HFFc6 (cell line): ENCODE measurements at places on chromosomes 5 and 9. TPM values are rescaled to one million over a fixed set of nuclear protein-coding genes. Genes with fewer than 3 reads are reported as not detected.

CDKN2B gene
- total RNA-seq, result 9.0 to 13.8 TPM (median 9.4 TPM) in 3 replicates

PCDHA1 gene
- total RNA-seq, result 0.09 and 0.13 TPM in 2 replicates

DOLK gene
- total RNA-seq, result 27.8 and 28.7 TPM in 2 replicates

MOCS2 gene
- total RNA-seq, result 46.1 to 51.2 TPM (median 48.6 TPM) in 3 replicates

HSD17B4 gene
- total RNA-seq, result 93.9 to 111 TPM (median 105 TPM) in 3 replicates

N4BP3 gene
- total RNA-seq, result 0.02 to 0.06 TPM in 2 of 3 replicates, not detected in the other

SLC34A3 gene
- total RNA-seq, result not detected in 3 replicates

PHF24 gene
- not detected in 3 replicates for total RNA-seq

DNA sequence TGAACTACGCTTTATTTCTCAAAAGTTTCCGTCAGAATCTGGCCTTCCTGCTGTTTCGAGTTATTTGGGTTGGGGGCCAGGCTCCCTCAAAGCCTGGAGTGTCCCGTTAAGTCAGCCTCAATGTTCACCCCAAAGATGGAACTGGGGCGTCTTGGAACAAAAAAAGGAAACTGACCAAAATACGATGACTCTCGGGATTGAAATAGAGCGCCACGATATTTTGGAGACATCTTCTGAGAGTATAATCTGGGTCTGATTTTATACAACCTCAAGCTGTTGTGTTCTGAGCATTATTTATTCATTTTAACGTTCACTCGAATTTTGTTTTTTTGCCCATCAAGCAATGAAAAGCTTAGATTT is 28.1 kb downstream of the TLX3 start:
- H3K4me3 ChIP-seq, result peak overlapping the region; percentile 92
- peaks cover 17% of the 10 kb centered on the region for H3K4me1 ChIP-seq
- peaks cover 12% of the 10 kb centered on the region for H3K27me3 ChIP-seq
- H3K27ac ChIP-seq, result no peak overlapping the region; the same call in 1 of the 2 replicates
- H3K36me3 ChIP-seq, result no peaks in the 10 kb centered on the region
- no peak for DNase-seq

DNA sequence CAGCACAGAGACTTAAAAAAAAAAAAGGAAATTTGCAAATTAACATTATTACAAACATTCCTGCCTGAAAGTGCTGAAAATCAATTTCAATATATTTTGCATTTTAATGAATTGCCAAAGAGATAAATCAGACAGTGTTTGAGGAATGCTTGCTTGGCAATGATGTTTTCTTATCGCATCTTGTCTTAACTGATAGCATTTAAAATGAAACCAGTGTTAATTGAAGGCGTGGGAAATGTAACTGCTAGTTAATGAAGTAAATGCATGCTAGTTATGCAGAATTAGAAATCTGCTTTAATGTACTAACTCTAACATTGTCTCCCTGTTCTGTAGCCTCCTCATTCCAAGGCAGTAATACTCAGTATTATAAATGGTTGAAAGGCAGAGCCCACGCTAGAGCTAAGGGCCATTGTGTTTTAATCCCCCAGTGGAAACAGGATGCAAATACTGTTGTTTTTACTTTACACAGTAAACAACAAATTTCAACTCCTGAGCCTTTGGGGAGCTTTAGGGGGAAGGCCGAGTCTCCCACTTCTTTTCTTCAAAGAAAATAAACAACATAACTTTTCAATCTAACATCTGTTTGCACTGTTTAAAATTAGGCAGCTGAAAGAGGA is 586.9 kb downstream of the TLE4 start:
- no peak for DNase-seq
- no peaks in the 10 kb centered on the region for H3K36me3 ChIP-seq
- no peak overlapping the region for H3K27ac ChIP-seq
- H3K27me3 ChIP-seq, result peaks cover 4% of the 10 kb centered on the region
- H3K4me3 ChIP-seq, result peak overlapping the region; percentile 33; the same call in 1 of the 2 replicates
- H3K4me1 ChIP-seq, result peaks cover 20% of the 10 kb centered on the region

GRCh38 chr5:122180146-122180712 is 50.9 kb downstream of the ZNF474 start:
- H3K4me1 ChIP-seq, result peaks cover 78% of the 10 kb centered on the region
- H3K27ac ChIP-seq, result peak overlapping the region; percentile 90
- no peak for DNase-seq
- no peaks in the 10 kb centered on the region for H3K27me3 ChIP-seq
- H3K4me3 ChIP-seq, result peak overlapping the region; percentile 87; the same call in 1 of the 2 replicates

DNA sequence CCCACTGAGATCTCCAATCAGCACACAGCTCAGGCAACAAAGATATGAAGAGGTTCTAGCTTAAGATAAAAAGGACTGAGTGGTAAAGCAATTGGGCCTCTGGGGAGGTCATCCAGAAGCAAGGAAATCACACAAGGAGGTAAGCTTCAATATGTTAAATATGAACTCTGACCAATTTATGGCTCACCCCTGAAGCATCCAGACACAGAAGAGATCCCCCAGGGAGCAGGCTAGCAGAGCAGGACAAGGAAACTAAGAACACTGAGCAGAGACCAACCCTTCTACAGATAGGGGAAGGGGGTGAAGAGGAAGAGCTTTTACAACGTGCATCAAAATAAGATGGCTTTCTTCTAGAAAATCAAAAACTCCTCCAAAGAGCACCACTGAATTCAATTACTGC is 616.2 kb downstream of the DNAH5 start:
- no peaks in the 10 kb centered on the region for H3K4me1 ChIP-seq
- H3K36me3 ChIP-seq, result no peaks in the 10 kb centered on the region
- no peak overlapping the region for H3K4me3 ChIP-seq
- H3K27ac ChIP-seq, result no peak overlapping the region

DNA sequence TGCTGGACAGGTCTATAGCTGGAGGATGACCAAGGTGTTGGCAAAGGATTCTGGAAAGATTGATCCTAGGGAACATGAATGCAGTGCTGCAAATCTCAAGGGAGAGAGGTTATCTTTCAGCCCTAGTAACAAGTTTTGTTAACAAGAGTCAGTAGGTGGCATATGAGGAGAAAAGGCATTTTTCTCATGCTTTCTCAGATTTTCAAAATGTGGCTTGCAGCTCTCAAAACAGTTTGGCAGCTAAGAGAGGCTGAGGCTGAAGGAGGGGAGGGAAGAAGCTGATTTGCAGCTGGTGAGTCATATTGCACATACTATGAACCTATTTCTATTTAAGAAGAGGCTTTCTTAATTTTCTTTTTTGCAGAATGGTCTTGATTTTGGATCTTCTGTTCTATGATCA is 64.3 kb upstream of the PCA3 start:
- H3K4me3 ChIP-seq, result no peak overlapping the region
- DNase-seq, result peak; percentile 48
- H3K36me3 ChIP-seq, result no peaks in the 10 kb centered on the region
- peaks cover 46% of the 10 kb centered on the region for H3K27me3 ChIP-seq
- no peak overlapping the region for H3K27ac ChIP-seq

- no peak overlapping the region for H3K4me3 ChIP-seq
- peaks cover 17% of the 10 kb centered on the region for H3K4me1 ChIP-seq
- peaks cover 3% of the 10 kb centered on the region for H3K36me3 ChIP-seq
- no peaks in the 10 kb centered on the region; the same call in 1 of the 2 replicates for H3K27me3 ChIP-seq
- peak; percentile 14 for DNase-seq
These were observed 29.9 kb downstream of the MRPL22 start for GRCh38 chr5:154970759-154971158.

- peaks cover 2% of the 10 kb centered on the region; the same call in 1 of the 2 replicates for H3K27me3 ChIP-seq
- no peak overlapping the region for H3K27ac ChIP-seq
- no peak for DNase-seq
- no peaks in the 10 kb centered on the region for H3K36me3 ChIP-seq
These were observed 172.7 kb downstream of the GADD45G start for GRCh38 chr9:89777544-89777943.

DNA sequence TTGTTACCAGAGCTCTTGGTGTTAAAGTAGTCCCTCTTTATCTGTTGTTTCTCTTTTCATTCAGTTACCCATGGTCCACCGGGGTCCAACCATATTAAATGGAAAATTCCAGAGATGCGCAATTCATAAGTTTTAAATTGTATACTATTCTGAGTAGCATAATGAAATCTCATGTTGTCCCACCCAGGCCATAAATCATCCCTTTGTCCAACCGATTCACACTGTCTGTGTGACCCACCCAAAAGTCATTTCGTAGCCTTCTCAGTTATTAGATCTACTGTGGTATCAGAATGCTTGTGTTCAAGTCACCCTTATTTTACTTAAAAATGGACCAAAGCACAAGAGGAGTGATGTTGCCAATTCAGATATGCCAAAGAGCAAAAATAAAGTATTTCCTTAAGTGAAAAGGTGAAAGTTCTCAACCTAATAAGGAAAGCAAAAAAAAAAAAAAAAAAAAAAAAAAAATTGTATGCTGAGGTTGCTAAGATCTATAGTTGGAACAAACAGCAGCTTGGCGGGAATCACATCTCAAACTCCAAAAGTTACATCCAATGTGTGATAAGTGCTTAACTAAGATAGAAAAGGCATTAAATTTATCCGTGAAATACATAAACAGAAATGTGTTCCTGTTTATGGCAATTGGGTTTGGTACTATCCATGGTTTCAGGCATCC is 106.8 kb upstream of the GPBP1 start:
- H3K4me1 ChIP-seq, result peaks cover 10% of the 10 kb centered on the region; the same call in 1 of the 2 replicates
- H3K36me3 ChIP-seq, result peaks cover 4% of the 10 kb centered on the region; the same call in 1 of the 2 replicates
- H3K4me3 ChIP-seq, result no peak overlapping the region
- H3K27me3 ChIP-seq, result peaks cover 8% of the 10 kb centered on the region; the same call in 1 of the 2 replicates
- DNase-seq, result no peak

DNA sequence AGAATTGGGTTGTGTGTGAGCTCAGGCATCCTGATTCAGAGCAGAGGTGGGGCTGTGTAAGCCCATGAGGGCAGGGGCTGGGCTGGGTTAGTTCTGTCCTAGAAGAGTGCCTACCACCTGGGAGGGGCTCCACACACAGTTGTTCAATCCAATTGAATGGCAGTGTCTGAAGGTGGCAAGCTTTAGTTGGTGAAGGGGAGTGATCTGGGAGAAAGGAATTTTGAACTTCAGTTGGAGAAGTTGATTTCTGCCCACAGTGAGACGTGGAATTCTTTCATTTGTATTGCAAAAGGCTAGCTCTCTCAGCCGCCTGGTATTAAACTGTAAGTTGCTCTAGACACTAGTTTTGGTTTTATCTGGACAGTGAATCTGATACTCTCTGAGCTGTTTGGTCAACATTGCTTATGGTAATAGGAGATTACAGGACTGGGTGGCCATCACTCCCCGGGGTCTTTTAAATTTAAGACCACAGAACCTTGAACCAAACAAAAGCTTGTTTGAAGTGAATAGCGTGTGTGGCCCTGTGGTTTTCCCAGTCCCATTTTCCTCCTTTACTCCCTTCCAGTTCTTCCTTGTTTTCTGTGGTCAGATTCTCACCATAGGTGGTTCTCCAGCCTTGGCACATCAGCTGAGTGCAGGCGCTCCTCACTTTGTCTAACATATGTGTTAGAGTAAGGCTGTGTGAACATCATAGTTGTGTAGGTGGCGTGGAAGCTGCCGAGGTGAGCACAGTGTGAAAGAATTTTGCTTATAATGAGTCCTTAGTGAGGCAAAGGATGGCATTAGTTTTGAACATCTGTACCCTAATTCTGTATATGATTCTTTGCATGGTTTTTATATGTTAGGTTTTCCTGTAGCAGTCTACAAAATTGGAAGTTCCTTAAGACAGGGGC is 78.0 kb downstream of the ARHGAP26 start:
- H3K36me3 ChIP-seq, result no peaks in the 10 kb centered on the region
- H3K4me3 ChIP-seq, result no peak overlapping the region
- H3K27me3 ChIP-seq, result peaks cover 2% of the 10 kb centered on the region; the same call in 1 of the 2 replicates
- H3K4me1 ChIP-seq, result peaks cover 15% of the 10 kb centered on the region; the same call in 1 of the 2 replicates

DNA sequence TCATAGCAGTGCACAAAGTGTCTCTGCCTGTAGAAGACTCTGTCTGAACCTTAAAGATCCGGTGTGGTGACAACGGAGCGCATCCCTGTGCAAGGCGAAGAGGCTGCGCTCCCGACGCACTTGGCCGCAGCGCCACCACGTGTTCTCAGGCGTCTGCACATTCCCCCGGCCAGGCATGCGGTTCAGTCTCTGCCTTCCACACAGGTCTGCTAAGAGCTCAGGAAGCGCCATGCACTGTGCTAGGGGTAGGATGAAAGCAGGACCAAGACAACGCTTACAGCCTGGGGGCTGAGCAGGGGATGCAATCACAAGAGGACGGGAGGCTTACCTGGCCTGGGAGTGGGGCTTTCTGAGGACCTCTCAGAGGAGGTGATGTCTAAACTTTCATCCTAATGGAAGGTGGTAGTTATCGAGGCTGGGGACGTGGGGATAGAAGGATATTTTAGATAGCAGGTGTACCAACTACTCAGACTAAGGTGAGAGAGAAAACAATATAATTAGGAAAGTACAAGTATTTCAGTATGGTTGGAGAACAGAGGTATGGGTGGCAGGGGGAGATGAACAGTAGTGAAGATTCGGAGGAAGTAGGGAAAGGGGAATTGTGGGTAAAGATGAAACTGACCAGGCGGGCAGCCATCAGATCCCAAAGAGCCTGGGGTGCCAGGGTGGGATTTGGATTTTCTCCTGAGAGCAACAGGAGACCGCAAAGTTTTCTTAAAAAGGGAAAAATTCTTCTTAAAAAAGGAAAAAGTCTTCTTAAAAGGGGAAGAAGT is 13.3 kb downstream of the CAPSL start:
- peak; percentile 61 for DNase-seq
- peaks cover 10% of the 10 kb centered on the region for H3K27me3 ChIP-seq
- no peaks in the 10 kb centered on the region for H3K36me3 ChIP-seq
- H3K4me1 ChIP-seq, result peaks cover 48% of the 10 kb centered on the region
- H3K27ac ChIP-seq, result peak overlapping the region; percentile 90
- H3K4me3 ChIP-seq, result peak overlapping the region; percentile 84

DNA sequence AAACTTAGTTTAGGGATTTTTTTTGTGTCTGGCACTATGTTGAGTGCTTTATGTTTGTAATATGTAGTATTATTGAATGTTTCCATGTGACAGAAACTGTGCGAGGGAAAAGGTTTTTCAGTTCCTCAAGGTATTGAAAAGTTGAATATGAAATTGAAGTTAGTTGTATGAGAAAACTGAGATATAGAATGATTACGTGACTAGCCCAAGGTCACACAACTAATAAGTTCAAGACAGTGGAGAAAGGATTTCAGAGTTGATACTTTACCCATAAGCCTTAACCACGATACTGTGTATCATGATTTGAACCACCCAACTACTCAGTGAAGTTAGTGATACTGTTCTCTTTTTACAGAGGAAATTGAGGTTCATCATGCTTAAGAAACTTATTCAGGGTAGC is 5.7 kb downstream of the NIPBL start:
- peaks cover 14% of the 10 kb centered on the region for H3K36me3 ChIP-seq
- DNase-seq, result no peak
- H3K27me3 ChIP-seq, result no peaks in the 10 kb centered on the region; the same call in 1 of the 2 replicates

DNA sequence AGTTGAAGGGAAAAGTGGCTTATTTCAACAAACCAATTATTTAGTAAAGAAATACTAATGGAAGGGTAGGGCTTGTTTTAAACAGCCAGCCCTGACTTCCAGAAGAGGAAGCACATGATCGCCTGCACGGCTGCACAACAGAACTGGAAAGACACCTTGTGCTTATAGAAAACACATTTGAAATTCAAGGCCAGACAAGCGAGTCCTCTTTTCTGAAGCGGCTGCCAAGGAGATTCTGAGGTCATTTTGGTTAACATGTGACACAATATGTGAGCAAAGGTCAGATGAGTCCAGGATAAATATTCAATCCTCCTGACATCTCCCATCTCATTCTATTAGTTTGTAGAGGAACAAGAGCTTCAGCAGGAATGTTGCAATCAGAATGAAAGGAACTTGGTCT is 461.4 kb upstream of the ST8SIA4 start:
- H3K36me3 ChIP-seq, result no peaks in the 10 kb centered on the region
- H3K4me3 ChIP-seq, result no peak overlapping the region
- H3K27ac ChIP-seq, result no peak overlapping the region
- no peaks in the 10 kb centered on the region for H3K27me3 ChIP-seq
- H3K4me1 ChIP-seq, result no peaks in the 10 kb centered on the region

GRCh38 chr5:997001-997474 is 11.6 kb upstream of the NKD2 start:
- peaks cover 7% of the 10 kb centered on the region for H3K4me1 ChIP-seq
- H3K4me3 ChIP-seq, result no peak overlapping the region
- peaks cover 40% of the 10 kb centered on the region for H3K27me3 ChIP-seq
